ENCODE measurements at places on chromosomes 5 and 9.

DNA sequence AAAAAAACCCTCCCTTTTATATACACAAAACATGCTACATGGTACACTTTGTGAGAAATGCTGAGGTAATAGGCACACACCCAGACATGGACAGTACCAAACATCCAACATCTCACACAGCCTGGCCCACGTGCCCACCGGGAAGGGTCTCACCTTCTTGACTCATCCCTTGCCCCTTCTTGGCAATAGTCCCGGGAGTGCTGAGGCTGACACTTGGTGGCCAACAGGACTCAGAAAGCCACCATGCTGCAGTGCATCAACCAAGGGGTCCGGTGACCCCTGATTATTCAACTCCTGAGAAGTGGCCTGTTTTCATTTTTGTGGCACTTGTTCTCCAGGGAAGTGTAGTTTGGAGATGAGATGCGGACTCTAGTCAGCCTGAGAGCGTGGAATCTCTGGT lies 35.0 kb downstream of the ANGPTL2 start:
- H3K27me3 ChIP-seq: no peaks in the 10 kb centered on the region
- H3K4me1 ChIP-seq: no peaks in the 10 kb centered on the region
- H3K4me3 ChIP-seq: no peak overlapping the region
- no peak overlapping the region for H3K27ac ChIP-seq
- DNase-seq: no peak

- H3K27ac ChIP-seq: no peak overlapping the region
- H3K4me3 ChIP-seq: no peak overlapping the region
- DNase-seq: no peak
- no peaks in the 10 kb centered on the region for H3K4me1 ChIP-seq
- no peaks in the 10 kb centered on the region for H3K36me3 ChIP-seq
These were observed 572.6 kb downstream of the TLE4 start for GRCh38 chr9:80144406-80144805.

DNA sequence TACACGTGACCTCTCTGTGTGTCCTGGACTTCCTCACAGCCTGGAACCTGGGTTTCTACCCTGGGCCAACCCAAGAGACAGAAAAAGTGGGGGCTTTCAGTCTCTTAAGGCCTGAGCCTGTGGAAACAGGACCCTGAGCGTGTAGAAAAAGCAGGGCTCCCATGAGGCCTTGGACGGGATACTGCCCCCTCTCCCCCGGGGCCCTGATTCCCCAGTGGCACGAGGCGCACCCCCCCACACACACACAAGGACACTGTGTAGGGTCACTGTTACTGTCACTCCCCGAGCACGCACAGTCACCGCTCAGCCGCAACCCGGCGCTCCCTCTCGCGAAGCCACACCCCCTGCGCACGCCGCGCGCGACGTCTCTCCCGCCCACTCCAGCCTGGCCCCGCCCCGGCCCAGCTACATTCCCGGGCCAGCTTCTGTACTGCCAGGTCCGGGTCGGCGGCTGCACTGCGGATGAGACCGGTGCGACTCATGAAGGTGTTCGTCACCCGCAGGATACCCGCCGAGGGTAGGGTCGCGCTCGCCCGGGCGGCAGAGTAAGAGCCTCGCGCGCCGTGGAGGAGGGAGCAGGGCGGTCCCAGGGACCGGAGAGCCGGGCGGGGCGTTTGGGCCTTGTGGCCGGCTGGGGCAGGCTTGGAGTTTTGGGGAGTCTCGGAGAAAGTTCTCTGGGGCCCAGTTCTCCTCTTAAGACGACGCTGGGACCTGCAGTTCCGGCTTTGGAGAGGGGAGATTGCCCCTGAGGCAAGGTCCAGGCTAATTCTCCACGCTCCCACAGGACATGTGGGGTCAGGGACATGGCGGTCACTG lies at the start of gene GRHPR:
TSS of gene GRHPR (plus strand) at position 408 of the 816 bp plus-strand sequence. CDS start at position 463, 55 bp downstream.
- DNase-seq: peak; percentile 89
- peaks cover 23% of the 10 kb centered on the region for H3K4me1 ChIP-seq
- H3K27me3 ChIP-seq: no peaks in the 10 kb centered on the region

GRCh38 chr5:543351-543750 lies 19.1 kb upstream of the SLC9A3 start:
- H3K36me3 ChIP-seq: no peaks in the 10 kb centered on the region
- H3K27me3 ChIP-seq: no peaks in the 10 kb centered on the region

DNA sequence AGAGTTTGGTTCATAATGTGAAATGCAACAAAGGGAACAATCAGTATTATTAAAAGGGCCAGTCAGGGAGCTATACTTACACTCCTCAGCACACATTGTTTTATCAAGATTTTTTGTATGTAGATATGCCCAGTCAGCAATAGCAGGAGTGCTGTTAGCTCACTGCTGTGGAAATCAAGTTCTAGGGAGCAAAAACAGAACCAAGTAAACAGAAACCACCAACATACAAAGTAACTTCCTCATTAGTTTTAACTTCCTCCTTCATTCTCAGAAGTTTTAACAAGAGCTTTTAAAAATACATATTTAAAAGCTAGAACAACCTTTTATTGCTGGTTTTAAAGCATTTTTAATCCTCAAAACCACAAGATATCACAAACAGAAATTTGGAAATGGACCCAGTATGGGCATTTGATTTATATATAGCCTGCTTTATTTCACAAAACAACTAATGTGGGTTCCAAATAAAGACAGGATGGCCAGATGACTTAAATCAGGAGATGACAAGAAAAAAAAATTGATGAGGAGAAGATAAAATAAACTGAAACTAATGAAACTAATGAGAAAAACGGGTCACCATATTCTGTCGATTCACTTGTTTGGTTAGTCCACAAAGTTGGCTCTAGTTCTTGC lies 178.5 kb downstream of the ADAMTS12 start:
- H3K4me1 ChIP-seq: no peaks in the 10 kb centered on the region
- no peaks in the 10 kb centered on the region for H3K27me3 ChIP-seq

- no peaks in the 10 kb centered on the region for H3K36me3 ChIP-seq
- H3K27me3 ChIP-seq: no peaks in the 10 kb centered on the region
- H3K4me3 ChIP-seq: no peak overlapping the region
These were observed 48.0 kb downstream of the SLC12A7 start for GRCh38 chr5:1063661-1064382.

DNA sequence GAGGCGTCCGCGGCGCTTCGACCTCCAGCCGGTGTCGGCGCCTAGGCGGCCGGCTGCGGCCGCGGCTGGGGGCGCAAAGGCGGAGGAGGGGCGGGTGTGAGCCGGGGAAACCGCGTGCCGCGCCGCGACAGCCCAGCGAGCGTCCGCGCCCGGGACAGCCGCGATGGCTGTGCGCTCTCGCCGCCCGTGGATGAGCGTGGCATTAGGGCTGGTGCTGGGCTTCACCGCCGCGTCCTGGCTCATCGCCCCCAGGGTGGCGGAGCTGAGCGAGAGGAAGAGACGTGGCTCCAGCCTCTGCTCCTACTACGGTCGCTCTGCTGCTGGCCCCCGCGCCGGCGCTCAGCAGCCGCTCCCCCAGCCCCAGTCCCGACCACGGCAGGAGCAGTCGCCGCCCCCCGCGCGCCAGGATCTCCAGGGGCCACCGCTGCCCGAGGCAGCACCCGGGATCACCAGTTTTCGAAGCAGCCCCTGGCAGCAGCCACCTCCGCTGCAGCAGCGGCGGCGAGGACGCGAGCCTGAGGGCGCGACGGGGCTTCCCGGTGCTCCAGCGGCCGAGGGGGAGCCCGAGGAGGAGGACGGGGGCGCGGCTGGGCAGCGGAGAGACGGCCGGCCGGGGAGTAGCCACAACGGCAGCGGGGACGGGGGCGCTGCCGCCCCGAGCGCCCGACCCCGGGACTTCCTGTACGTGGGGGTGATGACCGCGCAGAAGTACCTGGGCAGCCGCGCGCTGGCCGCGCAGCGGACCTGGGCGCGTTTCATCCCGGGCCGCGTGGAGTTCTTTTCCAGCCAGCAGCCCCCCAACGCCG lies 605 bp downstream of the CHSY3 start:
- peaks cover 43% of the 10 kb centered on the region for H3K27me3 ChIP-seq
- H3K4me1 ChIP-seq: no peaks in the 10 kb centered on the region
- peak overlapping the region; percentile 53 for H3K4me3 ChIP-seq
- peak; percentile 40 for DNase-seq
- no peak overlapping the region for H3K27ac ChIP-seq

- no peaks in the 10 kb centered on the region for H3K4me1 ChIP-seq
- no peak overlapping the region for H3K27ac ChIP-seq
- H3K27me3 ChIP-seq: peaks cover 12% of the 10 kb centered on the region
- no peaks in the 10 kb centered on the region for H3K36me3 ChIP-seq
These were observed 6.4 kb downstream of the GRIA1 start for GRCh38 chr5:153496835-153497234.

DNA sequence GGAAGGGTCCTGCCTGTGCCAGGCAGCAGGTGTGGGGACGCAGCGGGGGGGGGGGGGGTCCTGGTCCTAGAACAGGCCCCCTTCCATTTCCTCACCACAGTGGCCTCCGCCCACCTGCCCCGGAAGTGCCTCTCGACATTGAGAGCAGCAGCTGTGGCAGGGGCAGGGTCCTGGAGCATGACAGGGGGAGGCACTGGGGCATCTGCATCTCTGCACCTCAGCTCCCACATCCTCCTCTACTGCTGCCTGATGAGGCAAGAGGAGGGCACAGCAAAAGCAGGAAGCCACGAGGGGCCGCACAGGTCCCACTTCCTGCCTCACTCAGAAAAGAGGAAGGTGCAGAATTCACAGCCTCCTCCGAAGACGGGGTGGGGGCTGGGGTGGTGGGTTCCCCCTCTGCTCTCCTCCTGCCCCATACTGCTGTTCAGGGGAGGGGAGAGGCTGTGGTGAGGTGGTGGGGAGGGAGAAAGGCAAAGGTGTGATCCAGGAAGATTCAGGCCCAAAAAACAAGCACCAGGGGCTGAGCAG lies 14.8 kb downstream of the AKNA start:
- H3K36me3 ChIP-seq: peaks cover 9% of the 10 kb centered on the region
- H3K4me1 ChIP-seq: no peaks in the 10 kb centered on the region
- H3K27me3 ChIP-seq: no peaks in the 10 kb centered on the region
- H3K4me3 ChIP-seq: no peak overlapping the region
- no peak for DNase-seq

- H3K4me1 ChIP-seq: no peaks in the 10 kb centered on the region
- peak within 1 kb of the TSS; percentile 77 for H3K4me3 ChIP-seq
- H3K27me3 ChIP-seq: no peaks in the 10 kb centered on the region
- DNase-seq: peak; percentile 49
These were observed at the start of gene CCNJL for GRCh38 chr5:160312134-160312959. Gene CCNJL, minus strand, starts transcription at chr5:160312564. Its CDS starts 641 bp downstream, at chr5:160311923.

DNA sequence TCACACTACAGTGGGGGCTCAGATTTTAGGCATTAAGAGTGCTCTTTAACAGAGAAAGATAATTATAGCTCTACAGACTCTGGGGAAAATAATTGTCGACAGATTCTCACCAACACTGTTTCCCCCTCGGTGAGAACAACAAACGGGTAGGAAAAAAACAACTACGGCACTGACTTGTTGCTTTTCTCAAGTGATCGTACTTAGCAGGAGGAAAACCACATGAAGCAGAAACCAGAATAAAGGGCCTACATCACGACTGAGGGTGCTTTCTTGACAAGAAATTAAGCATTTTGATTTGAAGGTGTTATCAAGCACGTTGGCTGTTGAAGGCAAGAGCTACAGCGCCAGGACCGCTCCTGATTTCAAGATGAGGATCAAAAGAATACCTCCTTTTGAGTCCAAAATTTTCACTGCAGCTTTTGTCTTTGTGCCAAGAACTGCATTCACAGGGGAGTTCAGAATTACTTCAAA lies 27.2 kb upstream of the CER1 start:
- no peak for DNase-seq
- no peaks in the 10 kb centered on the region for H3K27me3 ChIP-seq
- H3K4me3 ChIP-seq: no peak overlapping the region

DNA sequence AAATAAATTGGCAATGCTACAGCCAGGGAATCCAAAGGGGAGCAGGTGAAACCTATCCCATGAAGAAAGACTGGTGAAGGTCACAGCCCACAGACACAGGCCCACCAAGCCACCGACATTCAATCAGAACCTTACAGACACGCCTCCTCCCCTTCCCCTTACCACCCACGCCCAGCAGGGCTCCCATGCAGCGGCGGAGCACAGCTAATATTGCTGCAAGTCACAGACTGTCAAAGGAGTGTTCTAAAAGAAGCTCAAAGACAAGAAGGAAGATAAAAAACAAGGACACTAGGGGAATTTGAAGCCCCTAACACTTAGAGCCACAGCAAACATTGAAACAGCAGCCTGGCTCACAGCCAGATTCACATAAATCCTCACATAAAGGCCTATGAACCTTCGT lies 91.2 kb downstream of the MED10 start:
- H3K4me1 ChIP-seq: peaks cover 5% of the 10 kb centered on the region
- H3K4me3 ChIP-seq: no peak overlapping the region
- no peak overlapping the region for H3K27ac ChIP-seq
- peak; percentile 5 for DNase-seq

DNA sequence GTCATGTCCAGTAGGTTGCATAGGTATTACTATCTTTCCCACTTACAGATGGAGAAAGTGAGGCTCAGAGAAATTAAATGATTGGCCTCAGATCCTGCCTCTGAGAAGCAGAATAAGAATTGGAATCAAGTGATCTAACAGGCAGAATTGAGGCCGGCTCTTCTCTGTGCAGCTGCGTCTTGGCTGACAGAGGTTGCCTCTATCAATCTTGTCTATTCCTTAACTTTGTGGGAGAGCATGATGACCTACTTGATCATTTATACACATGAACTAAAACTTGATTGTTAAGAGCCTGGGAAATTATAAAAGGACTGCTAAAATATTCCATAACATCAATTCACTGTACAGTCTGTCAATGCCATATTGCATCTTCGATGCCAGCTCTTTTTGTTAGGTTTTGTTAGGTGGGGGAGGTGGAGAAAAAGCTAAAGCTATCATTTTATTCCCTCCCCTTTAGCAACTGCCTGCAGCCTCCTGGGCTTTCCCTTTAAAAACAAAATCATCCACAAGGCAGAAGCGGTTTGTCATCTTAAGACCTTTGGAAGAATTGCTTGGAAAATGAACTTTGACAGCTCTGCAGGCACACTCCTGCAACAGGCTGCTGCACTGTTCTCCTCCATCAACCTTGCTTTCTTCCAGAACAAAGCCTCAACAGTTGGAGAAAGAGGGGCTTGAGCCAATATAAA lies 247.4 kb downstream of the SMARCA2 start:
- H3K27me3 ChIP-seq: no peaks in the 10 kb centered on the region
- no peaks in the 10 kb centered on the region for H3K36me3 ChIP-seq
- H3K4me3 ChIP-seq: no peak overlapping the region
- no peak for DNase-seq
- H3K4me1 ChIP-seq: no peaks in the 10 kb centered on the region

Data from cardiac muscle cell (in vitro differentiated cells and primary cell).